Testis (tissue), 5 donors: ENCODE measurements at places on chromosomes 11 and 22.

DNA sequence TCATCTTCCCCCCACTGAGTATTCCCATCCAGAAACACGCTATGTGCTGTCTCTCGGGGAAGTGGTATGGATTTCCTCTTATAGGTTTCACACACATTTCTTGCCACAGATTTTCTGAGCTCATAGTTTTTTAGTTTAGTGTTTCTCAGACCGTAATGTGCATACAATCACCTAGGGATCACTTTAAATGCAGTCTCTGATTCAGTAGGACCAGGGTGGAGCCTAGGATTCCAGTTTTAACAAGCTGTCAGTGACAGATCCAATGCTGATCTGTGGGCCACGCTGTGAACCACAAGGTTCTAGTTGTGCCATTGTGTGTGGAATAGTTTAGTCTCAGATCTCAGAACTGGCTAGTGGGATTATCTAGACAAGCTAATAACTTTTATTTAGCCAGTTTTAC lies 23.7 kb upstream of the CXCR5 start:
- no peak for DNase-seq

- no peak for DNase-seq
Observed at GRCh38 chr11:28793282-28793738, 685.1 kb downstream of the METTL15 start.

GRCh38 chr11:103619938-103620337 lies 416.5 kb upstream of the DDI1 start:
- no peak for DNase-seq

DNA sequence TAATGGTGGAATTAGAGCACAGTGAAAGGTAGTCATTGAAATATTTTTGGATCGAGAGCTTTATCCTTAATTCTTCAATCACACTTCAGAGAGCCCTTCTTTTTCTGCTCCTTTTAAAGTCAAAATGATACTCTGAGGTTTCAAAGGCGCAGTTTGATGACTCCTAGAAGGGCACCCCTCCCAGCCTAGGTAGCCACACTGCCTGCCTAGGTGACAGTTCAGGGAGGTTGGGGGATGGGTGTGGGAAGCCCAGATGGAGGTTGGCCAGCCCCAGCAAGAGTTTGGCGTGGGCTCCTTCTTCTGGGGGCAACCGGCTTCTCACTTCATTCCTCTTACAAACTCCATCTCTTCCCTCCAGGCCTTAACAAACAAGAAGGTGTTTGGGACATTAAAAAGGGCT lies 28.6 kb upstream of the PHF21A start:
- no peak for DNase-seq

GRCh38 chr11:70680781-70681281 lies 282.5 kb downstream of the CTTN start:
- DNase-seq: no peak

DNA sequence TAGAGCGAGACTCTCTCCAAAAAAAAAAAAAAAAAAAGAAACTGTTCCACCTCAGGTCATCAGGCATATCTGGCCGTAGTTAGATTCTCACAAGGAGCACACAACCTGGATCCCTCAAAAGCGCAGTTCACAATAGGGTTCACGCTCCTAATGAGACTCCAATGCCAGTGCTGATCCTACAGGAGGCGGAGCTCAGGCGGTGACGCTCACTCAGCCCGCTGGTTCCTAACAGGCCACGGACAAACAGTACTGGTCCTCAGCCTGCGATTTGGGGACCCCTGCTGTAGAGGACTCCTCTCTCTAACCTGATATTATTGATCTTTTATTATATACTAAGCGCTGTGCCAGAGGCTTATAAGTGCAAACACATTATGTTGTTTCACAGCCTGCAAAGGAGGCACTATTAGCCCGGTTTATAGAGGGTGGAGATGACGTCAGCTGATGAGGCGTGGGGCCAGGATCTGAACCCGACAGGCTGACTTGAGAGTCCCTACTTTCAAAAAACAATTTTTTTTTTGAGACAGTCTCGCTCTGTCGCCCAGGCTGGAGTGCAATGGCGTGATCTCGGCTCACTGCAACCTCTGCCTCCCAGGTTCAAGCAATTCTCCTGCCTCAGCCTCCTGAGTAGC lies 4.9 kb upstream of the MAFF start:
- DNase-seq: no peak

DNA sequence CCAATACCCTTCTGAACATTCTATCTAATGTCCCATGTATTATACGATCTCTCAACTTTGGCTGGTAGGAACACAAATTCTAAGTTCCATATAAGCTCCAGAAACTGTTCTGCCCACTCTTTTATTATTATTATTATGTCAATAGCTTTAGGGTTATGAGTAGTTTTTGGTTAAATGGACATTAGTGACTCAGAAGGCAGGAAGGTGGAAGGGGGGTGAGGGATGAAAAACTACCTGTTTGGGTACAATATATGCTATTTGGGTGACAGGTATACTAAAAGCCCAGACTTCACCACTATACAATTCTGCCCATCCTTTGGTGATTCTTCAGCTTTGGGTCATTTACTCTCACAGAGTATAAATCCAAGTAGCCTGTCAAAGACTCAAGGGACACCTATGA lies 22.5 kb upstream of the TRIM29 start:
- no peak for DNase-seq

DNA sequence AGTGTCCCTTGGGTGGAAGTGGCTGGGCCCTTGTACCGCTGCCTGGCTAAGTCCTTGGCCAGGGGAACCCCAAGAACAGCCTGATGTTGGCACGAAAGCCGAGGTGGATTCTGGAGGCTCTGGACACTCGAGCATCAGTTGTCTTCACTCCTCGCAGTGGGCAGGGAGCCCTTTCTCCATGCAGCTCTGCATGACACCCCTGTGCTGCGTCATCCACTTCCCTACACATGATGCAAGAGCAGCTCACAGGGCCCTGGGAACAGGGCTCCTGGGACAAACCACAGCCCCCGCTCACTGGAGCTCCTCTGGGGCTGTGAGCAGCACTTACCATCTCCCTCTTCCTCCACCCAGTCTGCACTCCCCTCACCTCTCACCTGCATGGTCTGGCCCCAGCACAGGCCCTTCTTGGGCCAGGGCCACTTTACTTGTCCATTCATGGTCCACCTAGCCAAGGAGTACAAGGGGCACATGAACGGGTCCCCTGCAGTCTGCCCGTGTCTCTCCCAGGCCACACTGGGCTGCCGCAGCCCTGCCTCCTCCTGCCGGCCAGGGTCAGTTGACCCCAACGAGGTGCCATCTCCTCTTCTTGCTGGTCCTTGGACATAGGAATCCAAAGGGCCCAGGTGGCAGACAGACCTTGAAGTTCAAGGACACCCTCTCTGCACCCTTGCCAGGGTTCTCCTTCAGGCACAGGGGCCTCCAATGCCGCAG lies 66.5 kb downstream of the IGF2 start:
- DNase-seq: no peak

GRCh38 chr22:32644252-32645100 lies 157.0 kb upstream of the TIMP3 start:
- DNase-seq: no peak

GRCh38 chr11:11973866-11974265 lies 34.6 kb downstream of the DKK3 start:
- no peak for DNase-seq

DNA sequence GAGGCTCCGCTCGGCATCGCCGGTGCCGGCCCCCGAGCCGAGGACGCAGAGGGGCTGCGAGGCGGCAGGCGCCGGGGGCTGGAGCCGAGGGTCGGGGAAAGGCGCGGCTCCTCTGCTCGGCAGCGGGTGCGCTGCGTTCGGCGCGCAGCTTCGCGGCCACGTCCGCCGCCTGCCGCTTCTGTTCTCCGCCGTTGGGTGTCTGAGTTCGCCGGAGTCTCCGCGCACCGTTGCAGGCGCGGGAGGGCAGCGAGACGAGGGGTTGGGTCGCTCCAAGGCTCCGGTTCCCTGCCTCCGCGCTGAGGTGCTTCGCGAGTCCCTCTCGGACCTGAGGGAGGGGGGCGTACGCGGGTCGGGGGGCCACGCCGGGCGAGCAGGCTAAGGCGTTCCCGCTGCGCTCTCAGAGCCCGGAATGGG lies 347 bp downstream of the MN1 start:
- peak; percentile 49 for DNase-seq

GRCh38 chr11:122313581-122313980 lies 197.6 kb upstream of the BLID start:
- DNase-seq: no peak

DNA sequence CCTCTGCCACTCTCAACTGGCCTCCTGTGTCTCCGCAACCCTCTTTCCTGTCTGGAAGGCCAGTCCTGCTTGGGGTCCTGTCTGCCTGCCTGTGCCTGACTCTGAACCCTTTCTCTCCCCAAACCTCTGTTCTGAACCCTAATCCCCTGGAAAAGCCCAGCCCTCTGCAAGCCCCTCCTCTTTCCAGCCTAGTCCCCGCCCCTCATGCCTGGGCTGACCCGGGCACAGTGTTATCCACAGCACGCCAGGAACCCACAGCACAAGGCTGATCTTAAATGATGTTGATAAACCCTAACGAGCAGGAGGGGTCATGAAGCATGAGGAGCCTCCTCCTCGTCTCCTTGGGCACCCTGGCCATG lies at the start of gene IFITM10:
TSS of gene IFITM10 (minus strand) at position 115 of the 359 bp plus-strand sequence. CDS start 153 bp downstream, outside the sequence.
- DNase-seq: no peak

DNA sequence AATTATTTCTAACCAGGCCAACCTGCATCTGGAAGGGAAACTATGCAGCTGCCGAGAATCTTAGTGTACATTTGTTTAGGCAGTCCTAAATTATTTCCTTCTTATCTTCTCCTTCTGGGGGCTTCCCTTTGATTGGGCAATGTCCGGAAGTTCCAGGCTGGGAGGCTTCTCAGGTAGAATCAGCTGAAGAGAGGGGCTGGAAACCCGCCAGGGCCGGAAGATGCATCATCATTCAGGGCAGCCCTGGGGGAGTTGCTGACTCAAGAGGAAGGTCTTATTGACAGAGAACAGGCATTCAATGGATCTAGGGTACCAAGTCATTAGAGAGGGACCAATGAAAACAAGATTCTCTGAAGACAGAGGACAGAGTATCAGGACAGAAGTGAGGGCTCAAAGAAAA lies 150.7 kb downstream of the BLID start:
- DNase-seq: no peak

GRCh38 chr11:103947546-103947919 lies 88.9 kb upstream of the DDI1 start:
- DNase-seq: no peak

DNA sequence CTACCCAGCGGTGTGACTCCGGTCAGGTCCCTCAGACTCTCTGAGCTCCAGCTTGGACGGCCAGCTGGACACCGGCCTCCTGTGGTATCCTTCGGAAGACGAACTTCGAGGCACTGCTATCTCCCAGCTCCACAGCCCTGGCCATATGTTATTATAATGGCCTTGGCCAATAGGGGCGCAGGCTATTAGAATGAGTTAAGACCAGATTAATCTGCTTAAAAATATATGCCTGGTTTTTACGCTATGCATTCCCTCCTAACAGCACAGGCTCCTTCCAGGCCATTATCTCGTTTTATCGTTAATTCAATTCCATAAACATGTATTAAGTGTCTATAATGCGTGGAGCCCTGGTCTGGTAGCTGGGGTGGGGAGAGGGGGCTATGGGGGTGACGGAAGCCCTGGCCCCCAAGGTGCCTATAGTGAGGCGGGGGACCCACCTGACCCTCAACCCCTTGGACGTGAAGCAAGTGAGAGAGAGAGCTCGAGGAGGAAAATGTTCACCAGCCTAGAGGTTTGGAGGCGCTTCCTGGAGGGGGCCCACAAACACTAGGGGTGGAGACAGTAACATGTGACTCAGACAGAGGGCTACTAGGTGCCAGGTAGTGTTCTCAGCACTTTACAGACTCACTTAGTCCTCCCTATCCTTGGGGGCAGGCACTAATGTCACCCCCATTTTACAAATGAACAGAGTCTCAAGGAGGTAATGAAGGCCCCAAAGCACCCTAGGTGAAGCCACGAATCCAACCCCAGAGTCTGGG lies 37.5 kb upstream of the TCF20 start:
- DNase-seq: no peak

GRCh38 chr22:19629720-19630419 lies 84.4 kb upstream of the SEPTIN5 start:
- peak; percentile 87 for DNase-seq

- DNase-seq: no peak
Observed at GRCh38 chr11:63855975-63856374, 17.1 kb downstream of the MARK2 start.

DNA sequence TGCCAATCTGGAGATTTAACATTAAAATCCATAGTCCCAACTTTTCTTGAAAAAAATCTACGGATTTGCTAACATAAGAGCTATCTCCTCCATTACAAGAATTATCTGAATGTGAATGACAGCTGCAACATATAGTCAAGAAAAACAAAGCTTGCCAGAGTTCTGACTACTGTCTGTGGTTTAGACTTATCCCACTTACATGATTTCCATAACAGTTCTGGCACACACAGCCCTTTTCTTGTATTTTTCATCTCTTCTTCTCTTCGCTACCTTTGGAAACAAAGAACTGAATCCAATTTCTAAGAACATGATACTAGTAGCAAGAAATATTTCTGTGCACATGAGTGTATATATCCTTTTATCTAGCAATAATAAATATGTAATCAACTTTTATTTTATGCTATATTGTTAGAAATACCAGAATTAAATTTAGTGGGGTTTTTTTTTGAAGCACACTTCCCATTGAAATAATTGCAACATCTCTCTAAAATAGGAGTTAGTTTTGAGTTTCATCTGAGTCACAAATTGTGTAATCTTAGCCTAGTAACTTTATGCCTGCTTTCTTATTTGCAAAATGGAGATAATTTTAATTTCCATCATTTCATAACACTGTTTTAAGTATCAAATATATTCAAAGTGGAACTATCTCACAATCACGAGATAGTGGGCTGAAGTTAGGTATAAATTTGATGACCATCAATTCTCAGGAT lies 1217.6 kb downstream of the JRKL start:
- DNase-seq: no peak

- DNase-seq: peak; percentile 84
Observed at GRCh38 chr11:727859-728748, 19.2 kb upstream of the TALDO1 start.

DNA sequence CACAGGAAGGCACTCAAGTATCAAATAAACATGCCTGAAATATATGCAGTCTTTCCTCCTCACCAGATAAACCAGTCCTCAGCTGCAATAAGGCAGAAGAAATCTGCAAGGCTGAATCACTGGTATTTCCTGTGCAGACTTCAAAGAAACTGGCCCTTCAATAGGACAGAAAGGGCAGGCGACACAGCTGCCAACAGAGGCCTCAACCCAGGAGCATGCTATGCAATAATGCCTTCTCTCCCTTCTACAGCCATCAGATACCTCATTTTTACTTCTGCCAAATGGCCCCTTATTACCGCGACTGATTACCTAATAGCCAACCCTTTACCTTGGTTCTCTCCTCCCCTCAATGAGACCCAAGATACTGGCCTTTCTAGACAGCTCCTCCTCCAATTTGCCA lies 8.0 kb downstream of the NUMA1 start:
- DNase-seq: no peak
